ENCODE measurements at places on chromosomes 11 and 22.
A peak's percentile ranks its signal among the peaks of the same experiment; 100 is the strongest.

DNA sequence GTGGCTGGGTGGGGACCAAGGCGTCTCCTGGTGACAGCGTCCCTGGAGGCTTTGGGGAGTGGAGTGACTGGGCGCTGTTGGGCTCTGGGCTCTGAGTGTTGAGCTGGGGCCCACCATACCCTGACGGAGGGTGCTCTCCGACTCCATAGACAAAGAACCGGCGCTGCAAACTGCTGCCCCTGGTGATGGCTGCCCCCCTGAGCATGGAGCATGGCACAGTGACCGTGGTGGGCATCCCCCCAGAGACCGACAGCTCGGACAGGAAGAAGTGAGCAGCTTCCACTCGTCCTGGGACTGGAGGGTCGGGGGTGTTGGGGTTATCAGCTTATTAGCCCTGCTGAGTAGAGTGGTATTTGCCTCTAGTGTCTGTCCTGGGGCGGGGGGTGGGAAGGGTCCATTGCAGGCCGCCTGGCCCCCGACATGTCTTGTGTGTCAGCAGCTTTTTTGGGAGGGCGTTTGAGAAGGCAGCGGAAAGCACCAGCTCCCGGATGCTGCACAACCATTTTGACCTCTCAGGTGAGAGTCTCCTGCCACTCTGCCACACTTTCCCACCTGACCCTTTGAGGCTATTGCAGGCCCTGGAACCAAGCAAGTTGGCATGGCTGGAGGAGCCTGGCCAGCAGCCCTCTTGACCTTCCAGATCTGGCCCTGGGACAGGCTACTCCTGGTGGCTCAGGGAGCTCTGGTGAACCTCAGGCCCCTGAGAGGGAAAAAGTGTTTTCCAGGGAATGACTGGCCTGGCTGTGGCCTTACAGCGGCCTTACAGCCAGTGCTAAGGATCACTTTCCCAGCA lies 7.6 kb downstream of the CLDN5 start:
- no peaks in the 10 kb centered on the region for H3K27me3 ChIP-seq
- H3K36me3 ChIP-seq, result no peaks in the 10 kb centered on the region
- no peak overlapping the region for H3K4me3 ChIP-seq
- DNase-seq, result no peak

GRCh38 chr11:92976681-92977080 lies 7.2 kb downstream of the MTNR1B start:
- H3K27ac ChIP-seq, result no peak overlapping the region
- no peak overlapping the region for H3K4me3 ChIP-seq
- no peak for DNase-seq
- H3K27me3 ChIP-seq, result no peaks in the 10 kb centered on the region
- no peaks in the 10 kb centered on the region for H3K36me3 ChIP-seq
- H3K4me1 ChIP-seq, result no peaks in the 10 kb centered on the region

GRCh38 chr11:44767421-44767820 lies 40.7 kb downstream of the TSPAN18 start:
- H3K27ac ChIP-seq, result no peak overlapping the region
- no peak overlapping the region for H3K4me3 ChIP-seq
- peaks cover 4% of the 10 kb centered on the region for H3K36me3 ChIP-seq
- no peak for DNase-seq
- no peaks in the 10 kb centered on the region for H3K4me1 ChIP-seq

DNA sequence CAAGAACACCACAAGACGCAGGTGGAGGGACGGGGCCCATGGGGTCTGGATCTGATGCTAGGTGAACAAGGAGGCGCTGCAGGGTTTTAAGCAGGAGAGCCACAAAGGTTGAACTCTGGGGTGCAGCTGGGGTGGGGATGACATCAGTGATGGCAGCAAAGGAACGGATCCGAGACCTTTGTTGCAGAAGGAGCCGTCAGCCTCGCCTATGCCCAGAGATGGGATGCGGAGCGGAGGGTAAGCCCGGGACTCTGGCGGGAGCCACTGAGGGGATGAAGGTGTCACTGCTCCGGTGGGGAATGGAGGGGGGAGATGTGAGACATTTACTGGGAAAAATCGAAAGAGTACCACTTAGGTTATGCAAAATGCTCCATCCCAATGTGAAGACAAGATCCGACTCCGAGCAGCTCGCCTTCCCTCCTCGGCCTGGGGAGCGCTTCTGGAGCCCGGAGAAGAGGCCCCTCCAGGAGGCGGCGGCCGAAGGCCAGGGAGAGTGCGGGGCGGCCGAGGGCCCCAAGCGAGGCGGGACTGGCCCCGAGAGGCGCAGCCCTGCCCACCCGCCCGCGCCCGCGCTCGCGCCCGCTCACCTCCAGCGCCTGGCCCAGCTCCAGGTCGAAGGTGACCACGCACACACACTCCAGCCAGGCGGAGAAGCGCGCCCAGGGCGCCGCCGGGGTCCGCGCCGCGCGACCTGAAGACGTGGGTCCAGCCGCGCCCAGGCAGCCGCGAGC lies 422 bp downstream of the DENND6B start:
- peaks cover 9% of the 10 kb centered on the region for H3K4me1 ChIP-seq
- H3K27ac ChIP-seq, result peak overlapping the region; percentile 80
- peaks cover 2% of the 10 kb centered on the region for H3K36me3 ChIP-seq
- DNase-seq, result no peak
- H3K4me3 ChIP-seq, result peak overlapping the region; percentile 81

- DNase-seq, result no peak
- H3K36me3 ChIP-seq, result peaks cover 9% of the 10 kb centered on the region
- H3K4me3 ChIP-seq, result no peak overlapping the region
- peaks cover 48% of the 10 kb centered on the region for H3K4me1 ChIP-seq
- H3K27me3 ChIP-seq, result no peaks in the 10 kb centered on the region
These were observed 3.7 kb downstream of the ASPHD2 start for GRCh38 chr22:26432619-26433311.

GRCh38 chr11:26420331-26420730 lies 88.4 kb downstream of the ANO3 start:
- H3K27me3 ChIP-seq, result no peaks in the 10 kb centered on the region
- H3K27ac ChIP-seq, result no peak overlapping the region
- H3K36me3 ChIP-seq, result no peaks in the 10 kb centered on the region
- no peaks in the 10 kb centered on the region for H3K4me1 ChIP-seq
- no peak overlapping the region for H3K4me3 ChIP-seq
- no peak for DNase-seq

DNA sequence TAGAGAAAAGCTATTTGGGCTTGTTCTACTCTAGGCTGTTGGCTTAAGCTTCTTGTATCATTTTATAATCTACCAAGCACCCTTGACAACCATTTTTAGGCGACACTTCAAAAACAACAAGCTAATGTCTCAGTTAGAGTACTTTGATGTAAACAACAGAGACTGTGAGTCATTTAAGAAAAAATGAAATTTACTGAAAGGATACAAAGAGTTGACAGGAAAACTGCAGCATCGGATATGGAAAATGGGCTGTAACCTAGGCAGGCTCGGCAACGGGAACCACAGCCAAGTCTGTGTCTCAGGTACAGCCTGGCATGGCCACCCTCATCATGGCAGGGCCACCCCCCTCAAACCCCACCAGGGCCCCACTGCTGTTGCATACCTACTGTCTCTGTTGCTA lies 4.4 kb upstream of the RNF169 start:
- peaks cover 6% of the 10 kb centered on the region for H3K36me3 ChIP-seq
- no peak overlapping the region for H3K4me3 ChIP-seq
- H3K27me3 ChIP-seq, result peaks cover 4% of the 10 kb centered on the region
- DNase-seq, result no peak
- H3K4me1 ChIP-seq, result peaks cover 20% of the 10 kb centered on the region
- no peak overlapping the region for H3K27ac ChIP-seq

GRCh38 chr11:6025056-6025455 lies 5.5 kb downstream of the OR56A1 start:
- H3K36me3 ChIP-seq, result no peaks in the 10 kb centered on the region
- H3K27me3 ChIP-seq, result peaks cover 37% of the 10 kb centered on the region
- no peaks in the 10 kb centered on the region for H3K4me1 ChIP-seq
- DNase-seq, result no peak
- no peak overlapping the region for H3K4me3 ChIP-seq
- H3K27ac ChIP-seq, result no peak overlapping the region

DNA sequence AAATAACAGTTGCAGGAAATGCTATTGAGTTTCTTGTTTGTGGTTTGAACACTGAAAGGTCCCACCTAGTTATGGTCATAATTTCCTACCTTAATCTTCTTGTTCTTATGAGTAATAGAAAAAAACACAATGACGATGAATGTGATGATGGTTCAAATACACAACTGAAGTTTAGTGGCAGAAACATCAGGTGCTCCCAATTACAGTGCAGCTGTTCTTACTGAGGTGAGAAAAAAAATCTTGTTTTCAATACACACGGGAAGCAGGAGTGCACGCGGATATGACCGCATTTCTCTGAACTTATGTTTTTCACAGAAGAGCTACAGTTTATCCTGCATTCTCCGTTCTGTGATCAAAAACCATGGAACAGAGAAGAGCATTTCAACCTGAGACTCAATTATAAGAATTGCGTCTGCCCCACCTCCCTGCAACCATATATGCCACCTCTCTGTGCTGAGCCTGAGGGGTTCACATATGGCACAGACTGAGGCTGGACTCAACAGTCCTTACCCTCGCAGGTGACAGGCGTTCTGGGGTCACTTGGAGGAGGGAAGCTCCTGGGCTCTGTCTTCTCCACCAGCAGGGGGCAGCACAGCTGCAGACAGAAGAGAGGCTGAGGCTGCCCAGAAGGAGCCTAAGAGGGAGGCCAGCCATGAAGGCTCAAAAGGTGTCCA lies 99.7 kb upstream of the IGLL5 start:
- H3K4me3 ChIP-seq, result peak overlapping the region; percentile 57
- DNase-seq, result peak; percentile 36
- peaks cover 73% of the 10 kb centered on the region for H3K4me1 ChIP-seq
- H3K27ac ChIP-seq, result peak overlapping the region; percentile 93

- DNase-seq, result no peak
- no peaks in the 10 kb centered on the region for H3K36me3 ChIP-seq
- H3K4me1 ChIP-seq, result peaks cover 5% of the 10 kb centered on the region
- H3K27ac ChIP-seq, result no peak overlapping the region
- H3K27me3 ChIP-seq, result no peaks in the 10 kb centered on the region
- no peak overlapping the region for H3K4me3 ChIP-seq
These were observed 10.1 kb upstream of the HTR3B start for GRCh38 chr11:113894421-113894996.

GRCh38 chr22:19478045-19478900 lies 720 bp downstream of the UFD1 start:
- DNase-seq, result no peak
- no peaks in the 10 kb centered on the region for H3K27me3 ChIP-seq
- H3K36me3 ChIP-seq, result peaks cover 13% of the 10 kb centered on the region
- peak overlapping the region; percentile 93 for H3K4me3 ChIP-seq
- H3K4me1 ChIP-seq, result peaks cover 43% of the 10 kb centered on the region
- H3K27ac ChIP-seq, result peak overlapping the region; percentile 98

All from central memory CD8-positive, alpha-beta T cell (primary cell).